CD8-positive, alpha-beta memory T cell (primary cell): ENCODE measurements at places on chromosomes 12 and 14. TPM values are rescaled to one million over a fixed set of nuclear protein-coding genes. Genes with fewer than 3 reads are reported as not detected.

GRCh38 chr12:52156311-52156710, 35.5 kb downstream of the KRT80 start:
- no peak for DNase-seq
- H3K4me1 ChIP-seq = peaks cover 33% of the 10 kb centered on the region
- H3K27ac ChIP-seq = no peak overlapping the region
- peak overlapping the region; percentile 19 for H3K4me3 ChIP-seq
- no peaks in the 10 kb centered on the region for H3K27me3 ChIP-seq

DNA sequence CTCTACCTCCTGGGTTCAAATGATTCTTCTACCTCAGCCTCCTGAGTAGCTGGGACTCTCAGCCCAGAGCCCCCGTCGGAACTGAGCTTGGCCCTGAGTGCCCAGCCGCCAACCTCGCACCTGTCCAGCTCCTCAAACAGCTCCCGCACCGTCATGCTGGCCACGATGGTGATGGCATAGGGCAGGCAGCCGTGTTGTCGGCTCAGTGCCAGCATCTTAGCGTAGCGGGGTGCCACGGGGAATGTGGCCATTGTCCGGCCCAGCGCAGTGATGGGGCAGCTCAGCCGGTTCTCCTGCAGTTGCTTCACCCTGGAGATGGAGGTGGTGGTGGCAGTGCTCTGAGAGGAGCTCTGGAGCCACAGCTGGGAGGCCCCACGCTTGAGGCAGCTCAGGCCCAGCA, 32.4 kb downstream of the DHX37 start:
- H3K36me3 ChIP-seq = peaks cover 3% of the 10 kb centered on the region
- no peak for DNase-seq
- H3K4me3 ChIP-seq = no peak overlapping the region
- H3K27me3 ChIP-seq = no peaks in the 10 kb centered on the region

DDX11 gene
- total RNA-seq = 122 TPM

- no peak for DNase-seq
- H3K4me1 ChIP-seq = no peaks in the 10 kb centered on the region
- no peaks in the 10 kb centered on the region for H3K36me3 ChIP-seq
- H3K27ac ChIP-seq = no peak overlapping the region
- no peak overlapping the region for H3K4me3 ChIP-seq
- no peaks in the 10 kb centered on the region for H3K27me3 ChIP-seq
Observed at GRCh38 chr14:97158102-97158501, 360.9 kb downstream of the VRK1 start.

TSPAN11 gene
- total RNA-seq = not detected

- H3K27me3 ChIP-seq = no peaks in the 10 kb centered on the region
- H3K36me3 ChIP-seq = no peaks in the 10 kb centered on the region
- H3K27ac ChIP-seq = no peak overlapping the region
- DNase-seq = no peak
Observed at GRCh38 chr12:91622981-91623380, 440.4 kb upstream of the DCN start.

GRCh38 chr12:117273091-117273490, 82.8 kb upstream of the FBXO21 start:
- no peak overlapping the region for H3K27ac ChIP-seq
- no peaks in the 10 kb centered on the region for H3K36me3 ChIP-seq
- no peaks in the 10 kb centered on the region for H3K27me3 ChIP-seq
- no peak for DNase-seq

DNA sequence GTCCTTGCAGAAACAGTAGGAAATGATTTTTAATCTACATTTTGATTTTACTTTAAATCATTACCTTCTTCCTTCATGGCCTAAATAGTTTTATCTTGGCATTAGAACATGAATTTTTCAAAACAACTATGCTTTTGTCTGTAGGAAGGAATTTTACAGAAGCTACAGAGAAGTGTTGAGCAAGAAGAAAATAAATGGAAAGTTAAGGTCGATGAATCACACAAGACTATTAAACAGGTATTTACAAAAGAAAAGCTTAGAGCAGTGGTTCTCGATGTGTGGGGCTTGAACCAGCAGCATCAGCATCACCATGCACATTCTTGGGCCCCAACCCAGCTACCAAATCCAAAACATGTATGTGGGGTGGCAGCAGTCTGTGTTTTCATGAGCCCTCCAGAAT, 91.6 kb downstream of the KTN1 start:
- no peaks in the 10 kb centered on the region for H3K4me1 ChIP-seq
- peaks cover 40% of the 10 kb centered on the region for H3K36me3 ChIP-seq
- no peak for DNase-seq
- no peak overlapping the region for H3K4me3 ChIP-seq
- H3K27me3 ChIP-seq = no peaks in the 10 kb centered on the region

- no peak overlapping the region for H3K27ac ChIP-seq
- H3K4me1 ChIP-seq = peaks cover 40% of the 10 kb centered on the region
- H3K36me3 ChIP-seq = no peaks in the 10 kb centered on the region
Observed at GRCh38 chr12:54047964-54048303, 5.7 kb upstream of the HOXC4 start.

SLC25A47 gene
- total RNA-seq = not detected

GLIPR1L1 gene
- not detected for total RNA-seq

TOMM20L gene
- total RNA-seq = 0.37 TPM

DNA sequence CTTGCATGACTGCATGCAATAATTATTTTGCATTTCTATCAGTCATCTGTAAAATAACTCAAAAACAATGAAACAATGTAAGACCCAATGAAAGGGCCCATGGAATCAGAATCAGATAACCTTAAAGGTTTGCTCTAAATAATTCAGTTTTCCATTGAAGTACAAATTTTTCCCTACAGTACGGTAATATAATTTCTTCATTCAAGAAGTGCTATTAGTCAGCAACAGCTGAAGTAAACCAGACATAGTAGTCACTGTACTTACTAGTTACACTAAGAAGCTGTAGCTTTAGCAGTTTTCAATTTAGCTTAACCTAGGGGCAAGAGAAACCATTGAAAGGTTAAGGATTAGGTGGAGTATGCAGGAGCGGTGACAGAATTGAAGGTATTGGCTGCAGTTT, 43.5 kb downstream of the BCAT1 start:
- H3K36me3 ChIP-seq = no peaks in the 10 kb centered on the region
- peaks cover 6% of the 10 kb centered on the region for H3K27me3 ChIP-seq
- H3K4me3 ChIP-seq = no peak overlapping the region
- H3K27ac ChIP-seq = no peak overlapping the region
- H3K4me1 ChIP-seq = no peaks in the 10 kb centered on the region

DNA sequence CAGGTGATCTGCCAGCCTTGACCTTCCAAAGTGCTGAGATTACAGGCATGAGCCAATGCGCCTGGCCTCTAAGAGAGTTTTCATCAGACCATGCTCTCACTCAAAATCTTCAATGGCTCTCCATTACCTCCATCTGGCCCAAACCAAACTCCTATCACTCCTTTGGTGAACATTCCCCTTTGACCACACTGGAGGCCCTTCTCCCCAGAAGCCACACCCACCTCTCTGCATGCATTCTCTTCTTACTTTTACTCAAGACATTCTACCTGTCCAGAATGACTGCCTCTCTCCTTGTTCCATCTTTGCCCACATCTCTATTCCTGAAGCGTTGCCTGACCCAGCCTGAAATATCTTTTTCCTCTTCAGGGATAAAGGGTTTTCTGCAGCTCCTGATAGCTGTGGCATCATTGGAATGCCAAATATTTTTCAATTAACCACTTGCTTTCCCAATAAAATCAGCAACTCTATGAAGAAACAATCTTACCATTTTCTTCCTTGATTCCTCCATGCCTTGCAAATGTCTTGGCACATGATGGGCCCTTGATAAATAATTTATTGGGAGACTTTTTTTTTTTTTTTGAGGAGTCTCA, 15.5 kb downstream of the PLEK2 start:
- no peak for DNase-seq
- H3K36me3 ChIP-seq = no peaks in the 10 kb centered on the region

GRCh38 chr14:36097356-36097755, 79.2 kb downstream of the PTCSC3 start:
- H3K4me1 ChIP-seq = no peaks in the 10 kb centered on the region
- no peak overlapping the region for H3K4me3 ChIP-seq
- no peak for DNase-seq
- no peaks in the 10 kb centered on the region for H3K27me3 ChIP-seq
- H3K27ac ChIP-seq = no peak overlapping the region
- no peaks in the 10 kb centered on the region for H3K36me3 ChIP-seq

DNA sequence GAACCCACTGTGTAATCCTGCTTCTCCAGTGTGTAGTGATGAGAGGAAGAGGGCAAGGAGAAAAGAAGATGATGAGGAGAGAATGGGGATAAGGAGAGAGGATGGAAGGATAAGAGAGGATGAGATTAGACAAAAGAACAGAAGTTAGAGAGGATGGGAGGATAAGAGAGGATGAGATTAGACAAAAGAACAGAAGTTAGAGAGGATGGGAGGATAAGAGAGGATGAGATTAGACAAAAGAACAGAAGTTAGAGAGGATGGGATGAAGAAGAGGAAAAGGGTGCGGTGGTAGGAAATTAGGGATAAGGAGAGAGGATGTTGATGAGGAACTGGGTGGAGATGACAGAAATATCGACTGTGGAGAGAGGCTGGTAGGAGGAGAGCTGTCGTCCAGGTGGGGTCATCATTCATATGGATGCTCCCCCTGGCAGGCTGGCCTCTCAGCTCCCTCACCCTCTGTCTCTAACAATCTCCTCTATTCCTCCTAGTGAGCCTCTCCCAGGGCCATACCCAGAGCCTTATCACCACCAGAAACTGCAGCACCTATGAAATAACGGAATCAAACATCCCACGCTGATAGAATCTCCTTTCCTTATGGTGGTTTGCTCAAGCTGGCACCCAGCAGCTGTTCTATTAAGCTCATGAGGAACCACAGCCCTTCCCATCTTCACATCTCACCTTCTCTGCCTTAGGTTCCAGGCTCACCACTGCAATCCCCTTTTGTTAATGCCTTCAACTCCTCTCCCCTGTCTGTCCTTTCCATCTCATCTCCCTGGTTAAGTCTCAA, 6.0 kb upstream of the CIROP start:
- no peaks in the 10 kb centered on the region for H3K27me3 ChIP-seq
- H3K36me3 ChIP-seq = no peaks in the 10 kb centered on the region

- no peaks in the 10 kb centered on the region for H3K36me3 ChIP-seq
- H3K4me3 ChIP-seq = peak overlapping the region; percentile 44
- DNase-seq = peak; percentile 49
- H3K27me3 ChIP-seq = no peaks in the 10 kb centered on the region
- no peak overlapping the region for H3K27ac ChIP-seq
Observed at GRCh38 chr14:98926146-98926545, 345.9 kb downstream of the BCL11B start.

- no peaks in the 10 kb centered on the region for H3K27me3 ChIP-seq
- H3K4me3 ChIP-seq = no peak overlapping the region
- peaks cover 68% of the 10 kb centered on the region for H3K4me1 ChIP-seq
- peaks cover 13% of the 10 kb centered on the region for H3K36me3 ChIP-seq
Observed at GRCh38 chr12:68623984-68624383, 13.3 kb downstream of the RAP1B start.

CD163L1 gene
- 0.71 TPM for total RNA-seq

DNA sequence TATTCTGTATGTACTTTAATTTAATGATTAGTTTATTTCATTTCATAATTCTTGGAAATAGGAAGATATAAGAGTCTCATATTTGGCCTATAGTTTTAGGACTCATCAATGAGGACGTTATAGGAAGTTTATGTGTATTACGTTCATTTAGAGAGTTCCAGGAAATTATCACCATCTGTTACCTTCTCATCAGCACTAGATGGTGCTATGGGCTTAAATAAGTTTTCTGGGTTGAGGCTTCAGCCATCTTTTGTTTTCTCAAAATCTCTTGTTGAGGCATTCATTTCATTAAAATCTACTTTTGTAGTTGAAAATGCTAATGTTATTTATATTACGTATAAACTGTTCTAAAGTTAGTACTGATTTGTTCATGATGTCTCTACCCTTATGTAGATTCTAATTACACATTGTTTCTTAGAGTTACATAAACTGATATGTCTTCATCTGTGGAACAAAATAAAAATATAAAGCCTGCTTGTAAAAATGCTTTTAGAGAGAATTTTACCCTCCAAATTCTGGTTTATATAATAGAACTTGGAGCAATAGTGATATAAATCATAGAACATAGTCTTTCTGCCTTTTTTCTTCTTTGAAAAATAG, 89.2 kb downstream of the CFAP54 start:
- no peaks in the 10 kb centered on the region for H3K4me1 ChIP-seq
- H3K27ac ChIP-seq = no peak overlapping the region
- H3K4me3 ChIP-seq = no peak overlapping the region
- peak; percentile 47 for DNase-seq
- no peaks in the 10 kb centered on the region for H3K27me3 ChIP-seq

DNA sequence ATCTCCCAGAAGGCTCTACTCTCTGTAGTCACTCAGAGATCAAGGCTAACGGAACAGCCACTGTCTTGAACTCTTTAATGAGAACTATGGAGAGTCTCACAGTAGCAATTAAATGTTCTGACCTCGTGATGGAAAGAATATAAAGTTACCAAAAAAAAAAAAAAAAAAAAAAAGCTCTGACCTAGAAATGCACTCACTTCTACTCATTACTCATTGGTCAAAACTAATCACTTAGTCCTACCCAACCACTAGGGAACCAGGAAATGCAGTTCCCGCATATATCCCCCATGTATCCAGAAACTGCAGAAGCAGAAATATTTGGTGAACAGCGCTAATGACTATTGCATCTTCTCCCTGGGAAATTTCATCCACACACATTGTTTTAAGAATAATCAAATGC, 29.5 kb upstream of the C12orf76 start:
- no peaks in the 10 kb centered on the region for H3K27me3 ChIP-seq
- peaks cover 26% of the 10 kb centered on the region for H3K4me1 ChIP-seq
- no peak overlapping the region for H3K4me3 ChIP-seq
- H3K27ac ChIP-seq = no peak overlapping the region

DNA sequence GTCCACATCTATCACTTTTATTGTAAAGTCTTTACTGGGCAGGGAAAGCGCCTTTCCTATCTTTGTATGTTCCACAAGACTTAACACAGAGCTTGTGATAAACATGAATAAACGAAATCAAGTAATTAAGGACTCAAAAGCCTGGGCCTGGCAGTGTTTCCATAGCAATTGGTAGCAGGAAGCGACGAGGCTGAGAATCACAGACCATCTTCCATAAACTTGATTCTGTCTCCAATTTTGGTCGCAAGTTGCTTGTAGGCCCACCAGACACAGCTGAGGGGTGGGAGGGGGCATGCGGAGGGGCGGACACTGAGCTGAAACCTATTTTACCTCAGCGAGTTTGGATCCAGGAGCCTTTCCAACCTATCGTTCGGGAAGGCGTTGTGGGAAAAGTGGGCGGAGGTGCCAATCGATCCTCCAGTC, 302 bp downstream of the CCDC38 start:
- peaks cover 9% of the 10 kb centered on the region for H3K4me1 ChIP-seq
- no peaks in the 10 kb centered on the region for H3K36me3 ChIP-seq
- no peak for DNase-seq
- H3K4me3 ChIP-seq = peak overlapping the region; percentile 90
- H3K27ac ChIP-seq = peak overlapping the region; percentile 60

GDF3 gene
- total RNA-seq = not detected

ANKRD33 gene
- total RNA-seq = not detected

TSPAN19 gene
- total RNA-seq = not detected

GRCh38 chr14:60735416-60735815, 855 bp downstream of the MNAT1 start:
- peaks cover 16% of the 10 kb centered on the region for H3K4me1 ChIP-seq
- H3K27ac ChIP-seq = peak overlapping the region; percentile 57
- no peaks in the 10 kb centered on the region for H3K36me3 ChIP-seq
- DNase-seq = no peak
- H3K27me3 ChIP-seq = peaks cover 4% of the 10 kb centered on the region

EPYC gene
- not detected for total RNA-seq

SLCO1B1 gene
- total RNA-seq = not detected

TROAP gene
- total RNA-seq = 33.6 TPM

CAPZA3 gene
- not detected for total RNA-seq
